ENCODE measurements at places on chromosomes 11 and 22. TPM values are rescaled to one million over a fixed set of nuclear protein-coding genes. Genes with fewer than 3 reads are reported as not detected.

The UBQLNL gene
- total RNA-seq: 38.7 TPM

The TRIM29 gene
- 11.6 TPM for total RNA-seq

The CENPM gene
- total RNA-seq: 28.2 TPM

The ROBO4 gene
- total RNA-seq: 8.4 TPM

Data from testis (tissue), 5 donors.